ENCODE measurements at places on chromosomes 4 and X. TPM values are rescaled to one million over a fixed set of nuclear protein-coding genes. Genes with fewer than 3 reads are reported as not detected.

The HPSE gene
- 7.6 TPM for total RNA-seq

The TSPAN7 gene
- total RNA-seq = 0.23 TPM

The WDR1 gene
- total RNA-seq = 397 TPM

The GLRB gene
- total RNA-seq = not detected

The PNMA5 gene
- total RNA-seq = not detected

The GDPD2 gene
- not detected for total RNA-seq

All from activated CD8-positive, alpha-beta memory T cell treated with anti-CD3 and anti-CD28 coated beads for 36 hours (primary cell).